ENCODE measurements at places on chromosomes 4 and X. TPM values are rescaled to one million over a fixed set of nuclear protein-coding genes. Genes with fewer than 3 reads are reported as not detected.

- no peak for DNase-seq
Observed at GRCh38 chr4:183355405-183355804, 33.2 kb upstream of the CLDN24 start.

- DNase-seq, result no peak
Observed at GRCh38 chr4:3461515-3462291, 1.4 kb upstream of the DOK7 start.

GRCh38 chr4:2946812-2947600 lies 16.2 kb downstream of the NOP14 start:
- DNase-seq, result no peak

The XAGE2 gene
- total RNA-seq, result not detected

DNA sequence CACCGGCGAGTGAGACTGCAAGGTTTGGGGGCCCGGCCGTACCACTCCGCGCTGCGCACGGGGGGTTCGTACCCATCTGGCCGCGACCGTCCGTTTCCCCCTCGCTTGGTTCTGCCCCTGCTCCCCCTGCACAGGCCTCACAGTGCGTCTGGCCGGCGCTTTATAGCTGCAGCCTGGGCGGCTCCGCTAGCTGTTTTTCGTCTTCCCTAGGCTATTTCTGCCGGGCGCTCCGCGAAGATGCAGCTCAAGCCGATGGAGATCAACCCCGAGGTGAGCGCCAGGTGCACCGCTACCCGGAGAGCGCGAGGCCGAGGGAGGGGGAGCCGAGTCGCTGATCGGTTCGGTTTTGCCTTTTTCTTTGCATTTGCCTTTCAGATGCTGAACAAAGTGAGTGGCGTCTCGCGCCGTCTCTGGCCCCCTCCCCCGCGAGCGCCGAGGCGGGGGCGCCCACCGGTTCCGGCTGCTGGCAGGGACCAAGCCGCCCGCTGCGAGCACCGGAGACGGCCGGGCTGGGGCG lies at the start of gene UCHL1:
Gene UCHL1, plus strand, starts transcription at position 189 of the 517 bp plus-strand sequence. Its CDS starts 49 bp downstream, at position 238.
- peak; percentile 93 for DNase-seq

DNA sequence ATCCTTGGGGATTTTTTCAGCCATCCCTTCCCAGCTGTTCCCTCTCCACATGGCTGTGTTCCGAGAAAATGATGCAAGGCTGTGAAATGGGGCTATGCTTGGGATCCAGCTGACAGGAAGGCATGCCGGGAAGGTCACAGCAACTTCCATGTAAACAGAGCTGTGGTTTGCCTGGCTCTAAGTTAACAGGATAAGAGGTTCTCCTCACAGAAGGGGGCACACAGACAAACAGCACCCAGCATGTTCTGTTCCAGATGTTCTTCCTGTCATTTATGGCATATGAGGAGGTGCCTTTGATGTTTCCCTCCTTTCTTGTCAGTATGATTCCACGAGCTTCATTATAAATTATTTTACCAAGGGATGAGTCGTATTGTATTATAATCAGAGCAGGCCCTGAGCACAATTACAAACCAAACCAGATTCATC lies 220.7 kb downstream of the ANTXR2 start:
- no peak for DNase-seq

GRCh38 chrX:113399506-113400192 lies 559.0 kb upstream of the AMOT start:
- DNase-seq, result no peak

GRCh38 chr4:4541040-4541631 lies 712 bp downstream of the STX18 start:
- no peak for DNase-seq

All from osteocyte (in vitro differentiated cells).